ENCODE measurements at places on chromosomes 6 and 20.

- DNase-seq = no peak
Observed at GRCh38 chr20:14989535-14990290, 652.3 kb upstream of the FLRT3 start.

- no peak for DNase-seq
Observed at GRCh38 chr20:23387118-23387443, 25.1 kb downstream of the GZF1 start.

- DNase-seq = no peak
Observed at GRCh38 chr6:33790379-33790778, 1.4 kb upstream of the LEMD2 start.

GRCh38 chr6:84222426-84222825 is 5.0 kb downstream of the CEP162 start:
- DNase-seq = no peak
